NCI-H2107 (cell line): ENCODE measurements at places on chromosomes 5 and 9.

DNA sequence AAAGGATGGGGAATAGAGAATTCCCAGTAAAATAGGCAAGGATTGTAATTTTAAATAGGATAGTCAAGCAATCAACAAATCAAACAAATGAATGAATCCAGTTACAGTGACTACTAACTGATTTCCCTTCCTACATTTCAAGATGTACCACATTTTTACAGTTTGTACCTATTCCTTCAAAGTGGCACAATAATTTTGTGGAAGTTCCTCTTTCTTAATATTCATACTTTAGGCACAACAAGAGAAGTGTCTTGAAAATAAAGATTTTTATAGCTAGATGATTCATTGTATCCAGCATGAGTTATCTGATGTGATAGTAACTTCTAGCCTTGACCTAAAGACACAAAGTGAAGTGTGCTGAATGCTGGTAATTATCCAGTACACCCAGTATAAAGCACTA is 122.2 kb upstream of the ACOT12 start:
- DNase-seq: no peak

- DNase-seq: no peak
These were observed 378.4 kb downstream of the SPATA31D1 start for GRCh38 chr9:82367016-82367415.

DNA sequence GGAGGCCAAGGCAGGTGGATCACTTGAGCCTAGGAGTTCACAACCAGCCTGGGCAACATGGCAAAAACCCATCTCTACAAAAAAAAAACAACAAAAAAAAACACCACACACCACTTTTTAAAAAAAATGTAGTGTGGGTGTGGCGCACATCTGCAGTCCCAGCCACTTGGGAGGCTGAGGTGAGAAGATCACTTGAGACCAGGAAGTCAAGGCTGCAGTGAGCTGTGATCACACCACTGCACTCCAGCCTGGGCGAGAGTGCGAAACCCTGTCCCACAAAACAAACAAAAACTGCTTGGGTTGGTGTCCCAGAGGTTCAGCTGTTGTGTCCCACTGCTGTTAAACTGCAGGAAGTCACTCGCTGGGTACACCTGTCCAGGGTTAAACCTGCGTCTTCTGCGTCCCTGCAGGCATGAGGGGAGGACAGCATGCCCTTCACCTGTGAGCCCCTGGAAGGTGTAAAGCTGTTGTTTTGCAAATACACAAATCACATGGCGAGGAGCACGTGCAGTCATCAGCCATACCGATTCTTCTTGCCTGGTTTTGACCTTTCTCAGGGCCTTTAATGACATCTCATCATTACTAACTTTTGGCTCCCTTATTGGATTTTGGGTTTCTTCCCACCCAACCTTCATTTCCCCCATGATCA is 29.3 kb upstream of the CLPTM1L start:
- no peak for DNase-seq

GRCh38 chr9:112194969-112195431 is 19.9 kb upstream of the SUSD1 start:
- DNase-seq: no peak

GRCh38 chr5:91438871-91439270 is 55.8 kb upstream of the ARRDC3 start:
- DNase-seq: no peak

- DNase-seq: no peak
These were observed 129.7 kb downstream of the DAB2IP start for GRCh38 chr9:121781145-121781548.

- no peak for DNase-seq
These were observed 733 bp downstream of the COL23A1 start for GRCh38 chr5:178589180-178590140.

DNA sequence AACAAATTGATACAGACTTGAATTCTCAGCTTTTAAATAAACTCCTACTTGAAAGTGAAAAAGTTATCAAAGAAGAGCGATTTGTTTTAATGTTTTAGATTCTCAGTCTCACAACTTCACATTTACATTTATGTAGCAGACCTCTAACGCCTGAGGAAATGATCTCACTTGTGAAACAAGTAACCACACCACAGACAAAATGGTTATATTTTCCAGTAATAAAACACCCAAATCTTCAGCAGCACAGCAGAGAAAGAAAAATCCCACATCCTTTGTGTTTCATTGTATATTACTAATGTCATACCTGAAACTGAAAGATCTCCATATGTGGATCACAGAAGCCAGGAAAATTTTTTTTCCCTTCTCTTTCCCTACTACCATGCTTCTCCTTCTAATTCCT is 29.8 kb upstream of the GZMA start:
- no peak for DNase-seq

DNA sequence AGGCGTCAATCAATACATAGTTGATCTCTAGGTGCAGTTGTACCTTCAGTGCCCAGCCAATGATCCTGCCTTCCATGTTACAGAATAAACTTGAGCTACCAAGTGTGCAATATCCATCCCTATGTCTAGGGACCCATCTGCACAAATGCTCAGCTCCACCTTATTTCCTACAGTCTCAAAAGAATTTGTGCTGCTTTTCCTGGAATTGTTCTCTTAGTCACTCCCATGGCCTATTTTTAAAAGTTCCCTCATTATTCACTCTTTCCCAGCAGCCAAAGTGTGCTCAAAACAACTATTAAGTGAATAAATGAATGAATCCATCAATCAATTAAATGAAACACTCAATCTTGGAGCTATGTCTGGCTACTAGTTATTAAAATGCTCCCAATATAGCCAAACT is 14.7 kb downstream of the LIX1 start:
- DNase-seq: no peak

GRCh38 chr5:118844351-118844750 is 144.0 kb downstream of the DTWD2 start:
- no peak for DNase-seq

GRCh38 chr5:67377631-67378030 is 181.0 kb upstream of the CD180 start:
- no peak for DNase-seq

- peak; percentile 26 for DNase-seq
These were observed 20.5 kb upstream of the B4GALT1 start for GRCh38 chr9:33187519-33188218.

DNA sequence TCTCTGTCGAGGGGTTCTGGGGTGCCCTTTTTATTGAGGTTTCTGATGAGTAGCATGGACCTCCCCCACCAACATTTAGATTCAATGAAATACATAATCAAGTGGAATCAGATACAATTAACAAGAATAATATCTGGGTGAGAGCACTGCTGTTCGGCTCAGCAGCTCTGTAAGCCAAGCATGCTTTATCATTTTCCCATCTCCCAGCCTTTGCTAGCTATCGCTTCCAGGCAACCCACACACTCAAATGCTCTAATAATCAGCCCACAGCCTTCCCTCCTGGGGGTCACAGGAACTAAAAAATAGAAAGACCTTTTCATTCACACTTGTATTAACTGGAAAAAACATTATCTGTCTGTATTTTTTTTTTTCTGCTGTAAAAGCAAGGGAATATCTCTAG is 8.9 kb downstream of the PLPPR1 start:
- DNase-seq: no peak

GRCh38 chr9:34963552-34963951 is 5.5 kb downstream of the PHF24 start:
- no peak for DNase-seq

DNA sequence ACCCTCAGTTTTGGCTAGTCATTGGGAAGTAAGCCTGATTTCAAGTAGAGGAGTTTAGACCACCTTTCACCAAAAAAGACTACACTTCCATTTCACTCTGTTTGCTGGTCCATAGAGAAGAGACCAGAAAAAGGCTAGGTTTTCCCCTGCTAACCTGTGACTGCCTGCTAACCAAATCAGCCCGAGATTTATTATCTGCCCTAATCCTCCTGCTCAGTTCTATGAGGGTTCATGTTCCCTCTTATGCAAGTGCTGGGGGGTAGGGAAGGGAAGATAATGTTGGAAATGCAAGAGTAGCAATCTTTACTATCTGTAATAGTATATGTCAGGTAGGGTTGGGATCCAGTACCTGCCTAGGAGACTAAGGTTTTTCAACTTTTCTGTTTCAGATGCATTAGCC is 51.6 kb upstream of the CCNG1 start:
- DNase-seq: no peak

DNA sequence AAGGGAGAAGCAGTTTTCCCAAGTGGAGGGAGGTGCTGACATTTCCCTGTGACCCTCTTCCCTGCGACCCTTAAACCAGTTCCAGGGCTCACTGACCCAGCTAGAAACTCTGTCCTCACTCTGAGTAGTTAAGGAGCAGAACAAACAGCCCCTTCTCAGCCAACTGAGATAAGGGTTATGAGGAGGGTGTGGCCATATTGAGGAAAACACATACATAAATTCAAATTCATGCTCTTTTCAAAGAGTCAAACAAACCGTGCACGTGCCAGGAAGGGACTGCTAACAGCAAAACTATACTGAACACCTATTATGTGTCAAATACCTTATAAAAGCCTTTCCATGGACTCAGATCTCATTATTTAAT is 4.9 kb upstream of the AKNA start:
- no peak for DNase-seq

DNA sequence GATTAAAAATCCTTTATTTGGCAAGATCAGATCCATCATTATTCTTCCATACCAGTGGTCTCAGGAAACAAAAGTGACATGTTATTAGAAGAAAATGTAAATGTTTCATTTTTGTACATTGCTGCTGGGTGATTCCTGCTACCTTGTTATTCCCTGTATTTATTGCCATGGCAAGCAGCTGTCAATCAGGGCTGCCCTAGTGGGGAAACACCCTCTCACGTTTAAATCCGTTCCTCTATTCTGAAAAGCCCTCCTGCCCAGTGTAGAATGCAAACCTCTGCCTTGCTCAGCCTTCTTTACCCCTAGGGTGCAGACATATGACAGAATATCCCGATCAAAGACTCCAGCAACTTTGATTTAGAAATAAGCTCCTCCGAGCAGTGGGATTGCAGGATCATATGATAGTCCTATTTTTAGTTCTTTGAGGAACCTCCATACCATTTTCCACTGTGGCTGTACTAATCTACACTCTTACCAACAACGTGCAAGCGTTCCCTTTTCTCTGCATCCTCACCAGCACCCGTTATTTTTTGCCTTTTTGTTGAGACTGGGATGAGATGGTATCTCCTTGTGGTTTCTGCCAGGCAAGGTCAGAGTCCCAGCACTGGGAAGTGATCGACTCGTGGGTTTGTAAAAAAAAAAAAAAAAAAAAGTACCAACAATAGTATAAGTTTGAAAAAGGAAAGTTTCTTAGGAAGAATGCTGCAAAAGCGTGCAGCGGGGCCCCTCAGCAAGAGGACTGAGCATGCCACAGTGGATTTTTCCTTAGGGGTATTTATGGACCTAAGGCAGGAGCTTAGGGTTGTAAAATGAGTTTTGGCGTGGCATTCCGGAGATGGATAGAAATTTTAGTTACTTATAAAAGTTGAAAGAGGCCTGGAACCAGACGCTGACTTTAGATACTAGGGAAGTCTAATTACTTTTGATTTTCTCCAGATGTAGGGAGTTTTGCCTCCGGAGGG is 66.7 kb downstream of the HRH2 start:
- DNase-seq: no peak

GRCh38 chr9:93465855-93466254 is 12.5 kb upstream of the FAM120AOS start:
- DNase-seq: no peak

DNA sequence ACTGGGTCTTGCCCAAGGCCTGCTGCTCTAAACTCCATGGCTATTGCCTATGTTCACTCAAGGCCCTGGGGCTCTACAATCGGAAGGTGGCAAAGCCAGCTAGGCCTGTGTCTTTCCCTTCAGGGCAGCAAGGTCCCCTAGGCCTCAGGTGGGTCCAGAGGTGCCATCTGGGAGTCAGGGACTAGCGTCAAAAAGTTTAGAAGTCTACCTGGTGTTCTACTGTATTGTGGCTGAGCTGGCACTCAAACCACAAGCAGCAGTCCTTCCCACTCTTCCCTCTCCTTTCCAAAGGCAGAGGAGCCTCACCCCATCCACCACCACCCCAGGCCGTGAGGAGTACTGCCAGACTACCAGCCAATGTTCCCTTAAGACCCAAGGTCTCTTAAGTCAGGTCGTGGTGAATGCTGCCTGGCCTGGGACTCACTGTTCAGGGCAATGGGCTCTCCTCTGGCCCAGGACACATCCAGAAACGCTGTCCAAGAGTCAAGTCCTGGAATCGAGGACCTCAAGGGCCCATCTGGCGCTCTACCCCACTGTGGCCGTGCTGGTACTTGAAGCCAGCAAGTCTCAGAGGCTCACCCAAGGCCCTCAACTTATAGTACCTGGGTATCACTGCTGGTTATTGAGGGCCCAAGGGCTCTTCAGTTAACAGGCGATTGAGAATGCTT is 13.0 kb upstream of the SARDH start:
- no peak for DNase-seq

DNA sequence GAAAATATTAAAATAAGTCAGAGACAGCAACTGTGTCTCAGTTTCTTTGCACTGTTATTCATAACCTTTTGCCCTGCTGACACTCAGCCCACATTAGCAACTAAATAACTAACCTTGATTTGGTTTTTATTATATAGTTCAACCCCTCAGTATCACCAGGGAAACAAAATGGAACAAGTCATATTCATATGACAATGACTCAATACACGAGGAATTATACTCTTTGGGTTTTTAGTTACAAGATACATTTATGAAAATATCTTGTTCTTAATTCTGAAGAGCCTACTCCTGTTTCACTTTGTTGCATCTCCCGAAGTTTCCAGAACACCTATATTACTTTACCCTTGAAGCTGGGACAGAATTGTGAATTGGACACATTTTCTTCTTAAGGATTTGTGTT is 845.4 kb downstream of the EFNA5 start:
- DNase-seq: no peak

DNA sequence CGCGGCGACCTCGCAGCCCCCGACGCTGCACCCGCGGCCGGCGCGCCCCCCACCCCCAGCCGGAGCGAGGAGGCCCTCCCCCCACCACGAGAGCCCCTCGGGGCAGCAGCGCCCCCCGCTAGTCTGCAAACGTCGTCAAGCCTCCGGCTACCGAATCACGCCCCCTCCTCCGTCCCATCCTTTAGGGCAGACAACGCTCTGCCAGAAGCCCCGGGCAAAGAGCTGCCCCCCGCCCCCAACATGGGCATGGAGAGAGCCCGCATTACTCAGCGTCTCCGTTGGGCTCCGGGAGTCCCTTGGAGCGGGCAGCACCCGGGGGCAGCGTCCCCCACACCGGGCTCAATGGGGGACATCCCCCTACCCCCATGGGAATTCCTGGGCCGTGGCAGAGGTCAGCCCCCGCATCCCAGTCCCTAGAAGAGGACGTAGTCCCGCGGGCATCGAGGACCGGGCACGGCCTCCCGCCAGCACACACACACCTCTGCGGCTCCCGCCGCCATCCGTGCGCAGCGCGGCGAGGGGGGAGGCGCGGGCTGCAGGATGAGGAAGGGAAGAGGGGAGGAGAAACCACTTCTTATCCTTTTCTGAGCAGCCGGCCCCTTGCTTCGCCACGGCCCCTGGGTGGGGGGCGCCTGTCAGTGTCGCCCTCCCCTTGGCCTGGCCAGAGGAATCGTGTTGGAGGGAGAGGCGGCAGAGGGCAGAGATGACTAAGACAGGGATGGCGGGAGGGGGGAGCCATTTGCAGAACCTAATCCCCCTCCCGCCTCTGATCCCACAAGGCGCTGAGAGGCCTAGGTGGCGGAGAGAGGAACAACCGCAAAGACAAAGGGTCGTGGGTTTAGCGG is 750 bp downstream of the DNM1 start:
- DNase-seq: no peak

GRCh38 chr5:11400316-11400715 is 503.9 kb downstream of the CTNND2 start:
- no peak for DNase-seq

GRCh38 chr5:74052441-74053221 is 426.6 kb downstream of the ARHGEF28 start:
- DNase-seq: no peak

GRCh38 chr9:105306351-105307140 is 62.1 kb downstream of the SLC44A1 start:
- DNase-seq: no peak

GRCh38 chr5:10459080-10460055 is 17.7 kb downstream of the ROPN1L start:
- no peak for DNase-seq
